Fibroblast of the conjunctiva (primary cell): ENCODE measurements at places on chromosomes 16 and 17.

- DNase-seq, result no peak
Measured at GRCh38 chr17:40319651-40320540, 10.9 kb downstream of the RARA start.

DNA sequence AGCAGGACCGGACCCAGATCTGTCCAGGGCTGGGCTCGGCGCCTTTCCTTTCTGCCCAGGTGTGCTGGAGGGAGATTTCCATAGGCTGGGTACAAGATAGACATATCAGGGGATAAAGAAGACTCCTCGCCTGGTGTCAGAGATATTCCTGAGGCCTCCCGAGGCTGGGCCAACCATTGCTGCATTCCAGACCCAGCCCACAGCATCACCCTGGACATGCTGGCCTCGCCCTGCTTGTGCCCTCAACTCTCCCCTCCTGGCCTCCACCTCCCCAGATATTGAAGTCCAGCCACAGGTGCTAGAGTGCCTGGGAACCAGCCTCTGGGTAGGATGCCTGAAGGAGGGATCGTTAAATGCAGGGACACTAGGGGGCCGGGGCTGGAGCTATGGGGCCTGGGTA, 2.1 kb downstream of the CD300LG start:
- DNase-seq, result no peak

DNA sequence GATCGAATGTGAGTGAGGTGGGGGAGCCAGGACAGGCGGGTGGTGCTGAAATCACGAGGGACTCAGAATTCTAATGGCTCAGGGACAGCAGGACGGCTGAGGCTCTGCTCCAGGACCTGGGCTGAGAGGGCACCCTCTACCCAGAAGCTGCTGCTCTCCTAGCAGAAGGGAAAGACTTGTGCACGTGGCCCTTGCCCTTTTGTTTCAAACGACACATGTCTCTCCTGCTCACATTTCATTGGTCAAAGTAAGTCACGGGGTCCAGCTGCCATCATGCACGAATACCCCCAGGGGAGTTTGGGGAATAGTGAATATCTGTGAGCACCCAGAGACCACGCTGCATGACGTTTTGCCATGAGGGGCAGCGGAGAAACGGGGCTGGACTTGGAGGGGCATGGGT, 73.2 kb downstream of the RTN4RL1 start:
- no peak for DNase-seq

DNA sequence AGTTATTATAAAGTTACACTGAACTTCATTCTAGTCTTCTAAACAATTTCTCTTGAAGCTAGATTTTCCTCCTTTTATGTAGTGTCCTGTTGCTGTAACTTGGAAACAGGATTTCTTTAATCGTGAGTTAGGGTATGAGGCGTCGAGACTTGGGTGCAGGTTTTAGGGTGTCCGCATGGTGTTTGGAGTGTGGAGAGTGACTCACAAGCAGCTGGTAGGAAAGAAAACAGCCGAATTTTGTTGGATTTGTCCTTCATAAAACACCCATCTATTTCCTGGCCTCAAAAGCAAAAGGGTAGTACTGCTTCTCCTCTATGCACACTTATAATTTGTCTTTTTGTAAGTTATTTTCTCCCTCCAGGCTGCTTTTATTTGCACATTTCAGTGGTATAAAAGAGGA, 1.6 kb downstream of the RPTOR start:
- no peak for DNase-seq

GRCh38 chr16:86930663-86931373, 352.5 kb downstream of the FOXL1 start:
- DNase-seq, result no peak

GRCh38 chr16:31472709-31473203, 804 bp downstream of the TGFB1I1 start:
- peak; percentile 90 for DNase-seq

GRCh38 chr16:72997141-72997542, 50.8 kb downstream of the ZFHX3 start:
- DNase-seq, result no peak
